ENCODE measurements at places on chromosomes 11 and 22. TPM values are rescaled to one million over a fixed set of nuclear protein-coding genes. Genes with fewer than 3 reads are reported as not detected.

- H3K4me3 ChIP-seq: no peak overlapping the region
- no peaks in the 10 kb centered on the region for H3K4me1 ChIP-seq
- H3K36me3 ChIP-seq: no peaks in the 10 kb centered on the region
- H3K27ac ChIP-seq: no peak overlapping the region
Measured at GRCh38 chr11:121282886-121283502, 9.6 kb upstream of the SC5D start.

DNA sequence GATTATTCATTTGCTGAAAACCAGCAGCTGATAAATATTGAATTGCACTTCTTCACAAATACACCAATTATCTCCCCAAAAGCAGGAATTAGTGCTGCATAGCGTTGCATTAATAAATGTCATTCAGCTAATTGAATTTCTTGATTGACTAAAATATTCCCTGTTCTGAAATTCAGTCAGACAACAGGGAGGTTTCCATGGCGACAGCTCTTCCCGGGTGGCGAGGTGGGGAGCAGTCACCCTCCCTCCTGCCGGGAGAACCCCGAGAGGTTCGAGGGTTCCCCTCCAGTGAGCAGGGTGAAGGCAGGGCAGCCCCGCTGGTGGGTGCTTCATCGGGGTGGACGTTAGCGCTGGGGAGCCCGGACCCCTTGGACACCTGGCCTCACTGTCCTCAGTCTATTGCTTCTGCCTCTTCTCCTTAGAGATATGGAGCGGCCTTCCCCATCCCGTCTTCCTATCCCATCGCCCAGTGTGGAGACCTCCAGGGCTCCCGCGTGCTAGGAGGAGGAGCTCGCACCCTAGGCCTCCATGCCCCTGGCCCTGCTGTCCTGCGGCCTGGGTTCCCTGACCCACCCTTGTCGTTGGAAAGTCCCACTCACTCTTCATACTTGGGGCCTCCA is 983.5 kb downstream of the BRD1 start:
- H3K27ac ChIP-seq: no peak overlapping the region
- no peaks in the 10 kb centered on the region for H3K36me3 ChIP-seq
- DNase-seq: no peak
- no peaks in the 10 kb centered on the region for H3K27me3 ChIP-seq
- no peak overlapping the region for H3K4me3 ChIP-seq

GRCh38 chr22:29203488-29204454 is 1.9 kb upstream of the EMID1 start:
- H3K27ac ChIP-seq: peak overlapping the region; percentile 60
- no peaks in the 10 kb centered on the region for H3K27me3 ChIP-seq
- H3K4me3 ChIP-seq: no peak overlapping the region

Gene MMP8
- polyA plus RNA-seq: not detected

GRCh38 chr22:40348025-40348658 is 1.8 kb downstream of the ADSL start:
- H3K27ac ChIP-seq: peak overlapping the region; percentile 90
- no peaks in the 10 kb centered on the region for H3K27me3 ChIP-seq
- H3K4me3 ChIP-seq: peak overlapping the region; percentile 66
- H3K36me3 ChIP-seq: peaks cover 40% of the 10 kb centered on the region
- H3K4me1 ChIP-seq: peaks cover 11% of the 10 kb centered on the region

GRCh38 chr11:102276783-102277182 is 40.5 kb upstream of the BIRC3 start:
- no peaks in the 10 kb centered on the region for H3K36me3 ChIP-seq
- peaks cover 28% of the 10 kb centered on the region for H3K4me1 ChIP-seq
- H3K27ac ChIP-seq: no peak overlapping the region
- no peaks in the 10 kb centered on the region for H3K27me3 ChIP-seq
- H3K4me3 ChIP-seq: no peak overlapping the region

Gene OR5P2
- not detected for polyA plus RNA-seq

DNA sequence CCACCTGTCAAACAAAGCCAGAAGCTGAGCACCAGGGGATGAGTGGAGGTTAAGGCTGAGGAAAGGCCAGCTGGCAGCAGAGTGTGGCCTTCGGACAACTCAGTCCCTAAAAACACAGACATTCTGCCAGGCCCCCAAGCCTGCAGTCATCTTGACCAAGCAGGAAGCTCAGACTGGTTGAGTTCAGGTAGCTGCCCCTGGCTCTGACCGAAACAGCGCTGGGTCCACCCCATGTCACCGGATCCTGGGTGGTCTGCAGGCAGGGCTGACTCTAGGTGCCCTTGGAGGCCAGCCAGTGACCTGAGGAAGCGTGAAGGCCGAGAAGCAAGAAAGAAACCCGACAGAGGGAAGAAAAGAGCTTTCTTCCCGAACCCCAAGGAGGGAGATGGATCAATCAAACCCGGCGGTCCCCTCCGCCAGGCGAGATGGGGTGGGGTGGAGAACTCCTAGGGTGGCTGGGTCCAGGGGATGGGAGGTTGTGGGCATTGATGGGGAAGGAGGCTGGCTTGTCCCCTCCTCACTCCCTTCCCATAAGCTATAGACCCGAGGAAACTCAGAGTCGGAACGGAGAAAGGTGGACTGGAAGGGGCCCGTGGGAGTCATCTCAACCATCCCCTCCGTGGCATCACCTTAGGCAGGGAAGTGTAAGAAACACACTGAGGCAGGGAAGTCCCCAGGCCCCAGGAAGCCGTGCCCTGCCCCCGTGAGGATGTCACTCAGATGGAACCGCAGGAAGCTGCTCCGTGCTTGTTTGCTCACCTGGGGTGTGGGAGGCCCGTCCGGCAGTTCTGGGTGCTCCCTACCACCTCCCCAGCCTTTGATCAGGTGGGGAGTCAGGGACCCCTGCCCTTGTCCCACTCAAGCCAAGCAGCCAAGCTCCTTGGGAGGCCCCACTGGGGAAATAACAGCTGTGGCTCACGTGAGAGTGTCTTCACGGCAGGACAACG is 11.7 kb downstream of the CXCR5 start:
- peaks cover 41% of the 10 kb centered on the region for H3K36me3 ChIP-seq
- no peaks in the 10 kb centered on the region for H3K27me3 ChIP-seq
- H3K27ac ChIP-seq: peak overlapping the region; percentile 2
- H3K4me1 ChIP-seq: peaks cover 65% of the 10 kb centered on the region
- no peak overlapping the region for H3K4me3 ChIP-seq

GRCh38 chr11:35655254-35655653 is 7.3 kb upstream of the TRIM44 start:
- DNase-seq: no peak
- H3K4me1 ChIP-seq: no peaks in the 10 kb centered on the region
- no peaks in the 10 kb centered on the region for H3K36me3 ChIP-seq
- no peaks in the 10 kb centered on the region for H3K27me3 ChIP-seq

DNA sequence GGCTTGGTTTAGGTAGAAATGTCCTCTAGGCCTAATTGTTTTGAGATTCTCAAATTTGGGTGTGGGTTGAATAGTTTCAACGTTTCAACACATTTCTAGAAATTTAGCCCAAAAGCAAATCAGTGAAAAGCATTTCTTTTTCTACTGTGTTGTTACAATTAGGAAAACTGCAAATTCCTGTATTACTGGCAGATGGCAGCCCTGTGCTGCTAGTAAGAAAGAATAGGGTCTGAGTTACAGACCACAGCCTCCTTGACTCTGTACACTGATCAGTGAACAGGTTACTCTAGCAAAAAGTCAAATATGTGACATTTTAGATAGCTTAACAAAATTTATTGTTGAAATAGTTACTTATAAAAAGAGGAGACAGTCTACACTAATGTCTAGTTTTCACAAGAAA is 703.0 kb downstream of the JRKL start:
- no peak overlapping the region for H3K27ac ChIP-seq
- DNase-seq: no peak
- H3K27me3 ChIP-seq: no peaks in the 10 kb centered on the region
- no peaks in the 10 kb centered on the region for H3K36me3 ChIP-seq
- H3K4me3 ChIP-seq: no peak overlapping the region

DNA sequence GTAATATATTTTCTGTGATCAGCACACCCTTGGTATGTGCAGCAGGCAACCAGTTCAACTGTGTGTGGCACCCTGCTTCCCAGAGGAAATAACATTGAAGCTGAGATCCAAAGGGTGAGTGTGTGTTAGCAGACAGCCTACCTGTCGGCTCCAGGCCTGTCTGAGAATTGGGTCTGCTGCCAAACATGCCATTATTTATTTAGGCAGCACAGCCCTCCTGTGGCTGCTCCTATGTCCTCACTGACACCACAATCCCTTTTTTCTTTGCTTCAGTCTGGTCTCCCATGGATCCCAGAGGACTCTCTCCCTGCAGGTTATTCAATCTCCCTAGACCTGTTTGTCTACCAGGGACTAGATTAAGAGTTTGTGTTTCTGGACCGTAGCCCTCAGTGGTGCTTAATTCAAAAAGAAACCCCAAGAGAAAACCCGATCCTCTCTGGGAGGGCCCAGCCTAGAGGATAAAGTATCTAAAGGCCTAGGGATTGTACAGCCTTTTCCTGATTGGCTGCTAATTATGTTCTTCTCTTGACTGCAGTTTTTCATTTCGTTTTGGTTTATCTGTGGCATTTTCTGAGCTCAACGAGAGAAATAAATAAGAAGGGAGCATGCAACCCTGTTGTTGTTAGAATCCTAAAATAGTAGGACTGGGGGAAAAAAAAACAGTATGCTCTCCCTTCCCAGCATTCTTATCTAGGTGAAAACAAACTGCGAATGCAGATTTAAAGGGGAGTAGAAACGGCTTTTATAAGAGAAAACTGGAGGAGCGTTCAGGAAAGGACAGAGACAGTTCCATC is 24.1 kb downstream of the KCNE3 start:
- H3K4me3 ChIP-seq: no peak overlapping the region
- H3K36me3 ChIP-seq: no peaks in the 10 kb centered on the region
- peak; percentile 63 for DNase-seq
- H3K4me1 ChIP-seq: no peaks in the 10 kb centered on the region

- no peaks in the 10 kb centered on the region for H3K36me3 ChIP-seq
- DNase-seq: no peak
- H3K4me1 ChIP-seq: no peaks in the 10 kb centered on the region
- no peaks in the 10 kb centered on the region for H3K27me3 ChIP-seq
- no peak overlapping the region for H3K27ac ChIP-seq
Measured at GRCh38 chr22:48145738-48146137, 1383.3 kb downstream of the TBC1D22A start.

GRCh38 chr22:27377501-27378295 is 423.9 kb downstream of the MN1 start:
- H3K36me3 ChIP-seq: no peaks in the 10 kb centered on the region
- no peak overlapping the region for H3K4me3 ChIP-seq
- DNase-seq: peak; percentile 83
- H3K27me3 ChIP-seq: peaks cover 4% of the 10 kb centered on the region
- no peaks in the 10 kb centered on the region for H3K4me1 ChIP-seq
- H3K27ac ChIP-seq: no peak overlapping the region

Gene RNF215
- polyA plus RNA-seq: 8.4 TPM

- no peak overlapping the region for H3K4me3 ChIP-seq
- no peaks in the 10 kb centered on the region for H3K27me3 ChIP-seq
- DNase-seq: peak; percentile 35
- H3K27ac ChIP-seq: peak overlapping the region; percentile 53
- H3K36me3 ChIP-seq: peaks cover 100% of the 10 kb centered on the region
Measured at GRCh38 chr22:42596336-42596735, 18.3 kb downstream of the POLDIP3 start.

Gene MPZL2
- 12.2 TPM for polyA plus RNA-seq

DNA sequence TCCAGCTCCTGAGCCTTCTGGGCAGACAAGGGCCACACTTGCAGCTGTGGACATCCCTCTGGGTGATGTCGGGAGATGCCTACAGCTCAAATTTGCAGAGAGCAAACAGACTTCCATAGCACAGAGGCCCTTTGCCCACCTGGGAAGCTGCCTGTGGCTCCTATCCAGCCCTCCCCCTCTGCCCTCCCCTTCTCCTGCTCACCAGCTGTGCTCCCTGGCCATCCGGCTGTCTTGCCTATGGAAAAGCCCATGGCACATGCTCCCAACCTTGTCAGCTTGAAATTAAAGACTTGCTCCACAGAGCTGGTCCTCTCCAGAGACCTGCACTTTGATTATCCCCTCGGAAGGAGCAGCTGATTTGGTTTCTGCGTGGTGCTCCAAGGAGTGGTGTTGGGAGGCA is 118.9 kb upstream of the NECTIN1 start:
- no peak overlapping the region for H3K4me3 ChIP-seq
- peaks cover 9% of the 10 kb centered on the region for H3K27me3 ChIP-seq
- no peak overlapping the region for H3K27ac ChIP-seq
- DNase-seq: no peak
- H3K4me1 ChIP-seq: no peaks in the 10 kb centered on the region
- no peaks in the 10 kb centered on the region for H3K36me3 ChIP-seq

- H3K4me3 ChIP-seq: no peak overlapping the region
- no peak for DNase-seq
- H3K4me1 ChIP-seq: peaks cover 32% of the 10 kb centered on the region
- H3K27ac ChIP-seq: no peak overlapping the region
Measured at GRCh38 chr11:61914471-61915171, 2.7 kb downstream of the RAB3IL1 start.

Gene PTPN5
- 0.31 TPM for polyA plus RNA-seq

- H3K36me3 ChIP-seq: no peaks in the 10 kb centered on the region
- H3K4me3 ChIP-seq: no peak overlapping the region
- H3K27me3 ChIP-seq: no peaks in the 10 kb centered on the region
- H3K27ac ChIP-seq: no peak overlapping the region
- no peak for DNase-seq
- H3K4me1 ChIP-seq: peaks cover 16% of the 10 kb centered on the region
Measured at GRCh38 chr22:27440304-27440865, 361.2 kb downstream of the MN1 start.

Gene OR52E4
- polyA plus RNA-seq: not detected

- H3K27me3 ChIP-seq: no peaks in the 10 kb centered on the region
- no peak overlapping the region for H3K4me3 ChIP-seq
- peak; percentile 90 for DNase-seq
Measured at GRCh38 chr11:12224537-12224893, 114.1 kb downstream of the MICAL2 start.

Gene HEPHL1
- not detected for polyA plus RNA-seq

GRCh38 chr11:94840209-94840608 is 72.1 kb downstream of the AMOTL1 start:
- no peak overlapping the region for H3K27ac ChIP-seq
- peaks cover 14% of the 10 kb centered on the region for H3K4me1 ChIP-seq
- DNase-seq: no peak
- H3K4me3 ChIP-seq: no peak overlapping the region
- H3K36me3 ChIP-seq: peaks cover 8% of the 10 kb centered on the region
- H3K27me3 ChIP-seq: no peaks in the 10 kb centered on the region

DNA sequence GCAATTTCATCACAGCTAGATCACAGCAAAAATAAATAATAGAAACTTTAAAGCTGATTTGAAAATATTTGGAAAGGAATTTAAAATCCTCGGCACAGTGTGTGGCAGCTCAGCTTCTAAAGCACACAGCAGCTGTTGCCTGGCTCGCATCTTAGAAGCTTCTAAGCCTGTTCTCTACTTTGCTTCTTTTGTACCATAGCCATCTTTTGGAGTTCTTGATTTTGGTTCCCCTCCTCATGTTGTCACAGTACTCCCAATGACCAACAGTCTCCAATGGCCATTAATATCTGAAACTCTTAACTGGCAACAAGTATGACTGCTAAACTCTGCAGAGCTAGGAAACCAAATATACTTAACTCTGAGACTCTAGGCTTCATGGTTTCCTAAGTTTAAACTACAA is 28.8 kb downstream of the CHKA start:
- no peak overlapping the region for H3K27ac ChIP-seq
- no peaks in the 10 kb centered on the region for H3K36me3 ChIP-seq

DNA sequence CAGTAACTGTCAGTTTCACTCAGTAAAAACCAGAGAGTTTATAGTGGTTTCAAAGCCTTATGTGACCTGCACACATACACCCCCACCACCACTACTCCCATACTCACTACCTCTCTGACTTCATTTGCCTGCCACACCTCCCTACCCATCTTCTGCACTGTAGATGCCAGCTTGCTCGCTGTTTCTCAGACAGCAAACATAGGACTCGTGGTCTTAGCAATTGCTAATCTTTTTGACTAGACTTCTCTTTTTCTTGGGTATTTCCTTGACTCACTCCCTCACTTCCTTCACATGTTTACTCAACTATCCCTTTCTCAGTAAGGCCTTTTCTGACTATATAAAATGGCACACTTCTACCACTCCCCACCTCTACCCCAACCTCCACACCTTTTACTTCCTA is 27.8 kb downstream of the CEP295 start:
- H3K27me3 ChIP-seq: no peaks in the 10 kb centered on the region
- no peaks in the 10 kb centered on the region for H3K4me1 ChIP-seq
- peaks cover 93% of the 10 kb centered on the region for H3K36me3 ChIP-seq
- H3K4me3 ChIP-seq: no peak overlapping the region

Measured in stomach (tissue), 19 donors.